Central memory CD8-positive, alpha-beta T cell (primary cell): ENCODE measurements at places on chromosomes 12 and 14.

DNA sequence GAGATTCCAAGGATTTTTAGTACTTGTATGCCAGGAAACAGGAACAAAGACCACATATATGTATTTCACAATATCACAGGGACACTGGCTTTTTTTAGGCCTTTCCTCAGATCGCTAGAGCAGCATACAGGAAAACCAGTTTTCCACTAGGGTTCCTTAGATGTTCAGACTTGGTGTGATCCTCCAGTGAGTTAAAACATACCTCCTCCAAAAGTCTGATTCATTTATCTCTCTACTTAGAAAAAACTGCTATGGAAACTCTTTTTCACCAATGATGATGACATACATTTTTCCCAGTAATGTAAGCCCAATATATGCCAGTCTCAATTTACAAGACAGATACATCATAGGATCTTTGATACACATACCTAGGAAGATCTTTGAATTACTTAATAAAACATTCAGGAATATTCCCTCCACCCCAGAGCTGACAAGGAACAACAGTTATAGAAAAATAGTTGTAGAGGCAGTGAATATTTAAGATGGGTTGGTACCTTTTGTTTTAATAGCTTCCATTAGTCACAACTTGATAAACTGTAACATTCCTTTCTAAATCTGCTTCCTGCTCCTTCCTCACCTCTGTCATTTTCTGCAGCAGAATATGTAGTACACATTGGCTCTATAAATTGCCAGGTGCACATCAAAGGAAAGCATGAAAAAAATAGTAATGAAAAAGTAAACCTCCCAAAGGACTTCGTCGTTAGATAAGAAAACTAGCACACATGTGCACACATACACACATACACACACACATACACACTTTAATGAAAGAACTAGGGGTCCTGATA lies 27.5 kb downstream of the BCAT1 start:
- DNase-seq: no peak

DNA sequence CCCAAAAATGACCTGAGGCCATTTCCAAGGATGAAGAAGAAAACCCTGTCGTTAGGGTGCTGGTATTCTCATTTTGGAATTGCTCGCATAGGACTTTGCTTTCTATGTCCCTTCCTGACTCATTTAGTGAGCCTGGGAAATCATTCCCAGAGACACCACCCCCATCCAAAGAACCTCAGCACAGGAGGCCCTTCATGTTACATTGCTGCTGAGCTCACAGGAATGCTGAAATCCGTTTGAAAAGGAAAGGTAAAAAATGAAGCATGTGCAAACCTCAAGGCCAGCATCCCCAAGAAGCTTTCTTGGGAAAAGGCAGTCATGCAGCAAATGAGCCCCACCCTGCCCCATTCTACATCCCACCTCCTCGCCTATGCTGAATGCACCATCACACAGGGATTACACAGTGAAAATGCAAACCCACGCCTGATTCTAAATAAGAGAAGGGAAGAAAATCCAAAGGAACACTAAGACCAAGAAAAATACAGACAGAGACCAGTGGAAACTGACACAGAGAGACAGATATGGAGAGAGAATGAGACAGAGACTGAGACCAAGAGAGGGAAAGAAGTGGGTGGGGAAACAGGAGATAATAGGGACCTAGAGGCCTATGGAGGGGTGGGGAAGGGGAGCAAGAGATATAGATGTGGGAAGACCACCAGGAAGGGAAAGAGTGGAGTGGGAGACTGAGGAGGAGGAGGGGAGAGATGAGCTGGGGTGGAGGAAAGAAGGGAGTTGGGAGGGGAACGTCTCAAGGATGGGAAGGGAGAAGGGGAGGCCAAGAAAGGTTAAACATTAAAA lies 33.5 kb downstream of the NIN start:
- no peak for DNase-seq

DNA sequence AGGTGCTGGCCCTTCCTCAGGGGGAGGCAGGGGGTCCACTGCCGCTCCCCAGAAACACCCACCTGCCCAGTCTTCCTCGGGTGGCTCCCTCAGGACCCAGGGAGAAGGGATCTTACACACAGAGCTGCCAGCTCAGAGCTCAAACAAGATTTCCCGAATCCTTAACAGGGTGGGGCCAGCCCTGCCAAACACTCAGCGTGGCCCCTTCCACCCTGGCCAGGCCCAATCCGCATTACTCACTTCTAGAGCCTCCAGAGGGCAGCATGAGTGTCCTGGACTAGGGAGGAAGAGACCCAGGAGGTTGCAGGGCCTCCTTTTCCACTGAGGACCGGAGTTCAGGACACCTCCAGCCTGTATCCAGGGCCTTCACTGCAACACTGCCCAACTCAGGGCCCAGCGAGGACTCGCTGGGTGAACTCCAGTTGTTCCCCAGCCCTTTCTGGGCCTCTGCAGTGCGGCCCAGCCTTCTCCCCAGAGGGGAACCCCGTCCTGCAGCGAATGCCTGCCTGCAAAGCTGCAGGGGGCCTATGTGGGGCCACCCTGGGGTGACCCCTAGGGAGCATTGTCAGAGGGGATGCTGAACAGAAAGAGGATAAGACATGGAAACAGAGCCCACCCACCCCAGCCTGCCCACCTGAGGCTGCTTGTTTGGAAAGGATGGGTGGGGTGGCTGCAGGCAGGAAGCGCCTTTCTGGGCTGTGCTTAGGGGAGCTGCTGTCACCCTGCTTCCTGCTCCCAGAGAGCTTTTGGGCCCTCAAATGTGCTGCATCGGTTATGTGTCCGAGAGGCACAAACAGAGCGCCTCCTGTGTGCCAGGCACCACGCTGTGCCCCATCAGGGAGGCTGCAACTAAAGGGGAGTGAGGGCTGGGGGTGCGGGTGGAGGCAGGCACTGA lies 43.8 kb downstream of the CCNK start:
- no peak for DNase-seq

GRCh38 chr14:63378444-63378843 lies 59.7 kb upstream of the GPHB5 start:
- DNase-seq: no peak

- DNase-seq: no peak
Observed at GRCh38 chr12:88625356-88625755, 45.1 kb upstream of the KITLG start.

DNA sequence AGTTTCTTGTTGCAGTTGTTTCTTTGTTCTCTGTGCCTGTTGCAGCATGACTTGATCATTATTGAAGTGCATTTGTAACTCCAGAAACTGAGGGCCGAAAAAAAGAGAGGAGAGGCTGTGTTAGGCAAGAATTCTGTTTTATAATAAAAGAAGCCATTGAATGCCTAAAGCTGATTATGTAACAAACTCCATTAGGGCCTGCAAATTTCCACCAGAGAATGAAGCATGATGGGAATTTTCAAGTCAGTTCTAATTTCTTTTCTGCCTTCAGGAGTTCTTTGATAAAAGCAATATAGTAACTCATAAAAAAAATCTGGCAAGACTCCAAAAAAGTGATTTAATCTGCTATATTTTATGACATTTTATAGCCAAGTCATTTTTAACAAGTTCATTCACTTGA lies 156.7 kb upstream of the RASSF8 start:
- no peak for DNase-seq

- no peak for DNase-seq
Observed at GRCh38 chr14:93011650-93012325, 88.8 kb downstream of the CHGA start.

DNA sequence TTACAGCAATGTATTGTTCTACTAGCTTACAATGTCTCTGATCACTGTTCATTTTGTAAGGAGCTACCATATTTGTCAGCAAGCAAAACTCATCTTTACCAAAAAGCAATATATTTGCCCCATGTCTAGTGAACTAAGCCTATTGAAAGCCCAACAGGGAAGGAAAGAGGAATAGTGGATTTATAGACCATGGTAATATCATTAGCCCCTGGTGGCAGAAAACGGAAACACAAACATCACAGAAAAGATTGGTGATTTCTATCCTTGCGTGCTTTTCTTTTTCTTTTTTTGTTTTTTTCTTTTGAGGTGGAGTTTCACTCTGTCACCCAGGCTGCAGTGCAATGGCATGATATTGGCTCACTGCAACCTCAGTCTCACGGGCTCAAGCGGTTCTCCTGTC lies 1562.4 kb upstream of the TMEM132C start:
- no peak for DNase-seq

DNA sequence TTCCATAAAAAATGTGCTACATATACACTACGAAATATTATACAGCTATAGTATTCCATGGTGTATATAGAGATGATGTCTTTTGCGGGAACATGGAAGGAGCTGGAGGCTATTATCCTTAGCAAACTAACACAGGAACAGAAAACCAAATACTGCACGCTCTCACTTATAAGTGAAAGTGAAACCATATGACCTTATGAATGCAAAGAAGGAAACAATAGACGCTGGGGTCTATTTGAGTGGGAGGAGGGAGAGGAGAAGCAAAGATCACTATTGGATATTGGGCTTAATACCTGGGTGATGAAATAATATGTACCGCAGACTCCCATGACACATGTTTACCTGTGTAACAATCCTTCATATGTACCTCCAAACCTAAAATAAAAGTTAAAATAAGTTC lies 142.8 kb downstream of the LRFN5 start:
- DNase-seq: no peak

- peak; percentile 54 for DNase-seq
Observed at GRCh38 chr14:34322940-34323418, 139.1 kb downstream of the SPTSSA start.

GRCh38 chr14:70832561-70833305 lies 23.4 kb upstream of the MAP3K9 start:
- no peak for DNase-seq

GRCh38 chr12:122489038-122489437 lies 11.7 kb downstream of the ZCCHC8 start:
- DNase-seq: no peak

DNA sequence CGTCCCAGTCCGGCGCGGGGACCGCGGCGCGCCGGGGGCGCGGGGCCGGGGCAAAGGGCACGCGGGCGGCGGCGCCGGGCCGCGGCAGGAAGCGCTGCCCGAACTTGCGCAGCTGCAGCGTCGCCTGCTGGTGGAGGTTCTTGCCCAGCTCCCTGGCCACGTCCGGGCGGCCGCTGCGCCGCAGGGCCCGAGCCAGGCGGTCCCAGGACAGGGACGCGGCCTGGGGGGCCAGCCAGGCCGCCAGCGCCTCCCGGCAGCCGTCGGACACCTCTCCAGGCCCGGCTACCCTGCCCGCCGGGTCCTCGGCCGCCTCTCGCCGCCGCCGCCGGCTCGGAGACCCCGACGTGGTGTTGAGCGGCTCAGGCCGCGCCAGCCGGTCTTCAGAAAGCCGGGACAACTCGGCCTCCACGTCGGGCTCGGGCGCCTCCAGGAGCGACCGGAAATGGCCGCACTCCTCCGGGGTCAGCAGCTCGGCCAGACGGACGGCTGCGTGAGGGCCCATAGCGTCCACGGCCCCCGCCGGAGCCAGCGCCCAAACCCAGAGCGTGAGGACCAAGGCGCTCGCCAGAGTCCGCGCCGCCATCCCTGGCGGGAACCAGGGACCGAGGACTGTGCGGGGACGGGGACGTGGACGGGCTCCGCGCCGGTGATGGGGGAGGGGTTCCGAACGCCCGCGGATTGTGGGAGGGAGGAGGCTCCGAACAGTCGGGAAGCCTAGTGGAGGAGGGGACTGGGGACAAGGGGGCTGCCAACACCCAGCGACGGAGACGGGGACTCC lies 34.0 kb downstream of the FIGNL2 start:
- peak; percentile 25 for DNase-seq

DNA sequence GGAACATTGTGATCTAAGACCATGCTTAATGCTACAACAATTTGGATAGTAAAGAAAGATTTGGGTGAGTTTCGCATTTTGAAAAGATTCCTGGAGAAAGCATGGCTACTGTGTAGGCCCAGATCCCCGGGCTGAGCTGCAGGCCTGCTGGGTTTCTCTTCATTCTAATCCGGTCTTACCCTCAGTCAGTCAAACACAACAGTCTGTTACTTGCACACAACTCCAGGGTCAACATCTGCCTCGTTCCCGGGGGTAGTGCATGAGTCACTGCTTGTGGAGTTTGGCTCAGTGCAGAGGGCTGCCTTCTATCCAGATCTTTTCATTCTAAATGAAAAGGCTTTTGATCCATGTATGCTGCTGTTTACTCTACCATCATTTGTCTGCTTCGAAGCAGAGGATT lies 60.4 kb upstream of the SEL1L start:
- no peak for DNase-seq

DNA sequence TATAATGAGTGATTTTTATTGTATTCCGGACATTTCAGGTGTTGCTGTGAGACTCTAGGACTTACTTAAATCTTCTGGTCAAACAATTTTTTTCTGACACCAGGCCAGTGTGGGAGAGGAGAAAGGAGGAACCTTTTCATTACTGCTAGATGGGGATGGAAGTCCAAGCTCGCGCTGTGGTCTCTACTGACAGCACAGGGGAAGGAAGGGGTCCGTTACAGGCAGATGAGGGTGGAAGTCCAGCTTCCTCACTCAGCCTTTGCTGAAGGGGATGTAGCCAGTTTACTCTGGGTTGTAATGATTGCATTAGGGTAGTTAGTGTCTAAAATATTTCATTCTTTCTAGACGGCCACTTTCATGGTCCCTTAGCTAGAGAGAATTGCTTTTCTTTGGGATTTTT lies 26.3 kb upstream of the ST8SIA1 start:
- DNase-seq: no peak

- no peak for DNase-seq
Observed at GRCh38 chr12:106581543-106582248, 1.1 kb upstream of the RFX4 start.

GRCh38 chr12:102169922-102170621 lies 27.6 kb downstream of the PMCH start:
- no peak for DNase-seq

DNA sequence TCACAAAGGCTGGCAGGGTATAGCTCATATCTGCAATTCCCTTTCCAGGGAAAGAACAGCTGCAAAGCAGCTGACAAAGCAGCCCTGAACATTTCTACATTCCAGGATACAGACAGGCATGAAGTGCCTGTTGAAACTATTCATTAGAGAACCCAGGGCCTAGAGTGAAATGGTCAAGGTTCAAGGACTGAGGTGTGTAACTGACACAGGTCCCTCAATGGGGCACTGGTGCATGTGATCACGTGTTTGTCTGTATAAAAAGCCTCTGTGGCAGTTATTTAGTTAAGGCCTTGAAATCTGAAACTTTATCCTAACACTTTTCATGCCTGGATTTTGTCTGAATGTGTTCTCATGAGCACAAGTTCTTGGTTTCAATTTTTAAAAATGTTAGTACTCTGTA lies 47.1 kb downstream of the GIT2 start:
- DNase-seq: no peak

DNA sequence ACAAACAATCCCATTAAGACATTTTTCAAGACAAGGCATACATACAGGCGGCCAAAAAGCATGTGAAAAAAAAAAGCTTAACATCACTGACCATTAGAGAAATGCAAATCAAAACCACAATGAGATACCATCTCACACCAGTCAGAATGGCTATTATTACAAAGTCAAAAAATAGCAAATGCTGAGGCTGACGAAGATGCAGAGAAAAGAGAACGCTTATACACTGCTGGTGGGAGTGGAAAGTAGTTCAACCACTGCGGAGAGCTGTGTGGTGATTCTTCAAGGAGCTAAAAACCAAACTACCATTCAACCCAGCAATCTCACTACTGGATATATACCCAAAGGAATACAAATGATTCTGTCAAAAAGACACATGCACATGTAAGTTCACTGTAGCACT lies 216.7 kb downstream of the FOXG1 start:
- no peak for DNase-seq

- DNase-seq: no peak
Observed at GRCh38 chr12:5391653-5392052, 40.3 kb upstream of the NTF3 start.
